ENCODE measurements at places on chromosomes 5 and 9. TPM values are rescaled to one million over a fixed set of nuclear protein-coding genes. Genes with fewer than 3 reads are reported as not detected.

The ZNF782 gene
- total RNA-seq: 5.3 TPM

The IRGM gene
- not detected for total RNA-seq

The OR1L8 gene
- not detected for total RNA-seq

The MYMK gene
- not detected for total RNA-seq

The GCNT1 gene
- total RNA-seq: 23.8 TPM

The DCTN3 gene
- total RNA-seq: 93.4 TPM

The IFNA13 gene
- total RNA-seq: not detected

DNA sequence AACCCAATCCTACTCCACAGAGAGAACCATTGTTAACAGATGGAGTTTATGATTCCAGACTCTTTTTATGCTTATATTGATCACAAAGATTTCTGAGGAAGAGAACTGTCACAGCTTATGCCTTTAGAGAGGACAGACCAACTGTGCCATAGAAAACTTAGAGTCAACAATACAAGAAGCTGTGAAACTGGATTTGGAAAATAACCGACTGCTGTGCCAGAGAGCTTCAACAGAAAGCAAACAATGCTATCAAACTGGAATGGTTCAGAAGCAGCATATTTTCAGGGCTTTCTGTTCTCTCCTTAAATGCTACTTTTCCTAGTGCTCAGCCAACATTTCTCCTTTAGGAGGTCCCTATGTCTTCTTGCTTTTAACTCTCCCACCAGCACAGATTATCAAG, 5.0 kb downstream of the DCTN4 start:
- H3K4me3 ChIP-seq: no peak overlapping the region
- H3K27me3 ChIP-seq: no peaks in the 10 kb centered on the region
- peak overlapping the region; percentile 12 for H3K27ac ChIP-seq
- peaks cover 36% of the 10 kb centered on the region for H3K36me3 ChIP-seq
- no peak for DNase-seq

- peaks cover 54% of the 10 kb centered on the region for H3K4me1 ChIP-seq
- peaks cover 22% of the 10 kb centered on the region for H3K36me3 ChIP-seq
- H3K4me3 ChIP-seq: no peak overlapping the region
Observed at GRCh38 chr5:68268101-68268851, 52.7 kb downstream of the PIK3R1 start.

GRCh38 chr5:135263022-135263668, 135.9 kb downstream of the MACROH2A1 start:
- no peak overlapping the region for H3K27ac ChIP-seq
- no peaks in the 10 kb centered on the region for H3K36me3 ChIP-seq
- no peak overlapping the region for H3K4me3 ChIP-seq
- DNase-seq: no peak
- no peaks in the 10 kb centered on the region for H3K27me3 ChIP-seq

- no peak for DNase-seq
- H3K4me3 ChIP-seq: no peak overlapping the region
- peaks cover 4% of the 10 kb centered on the region for H3K4me1 ChIP-seq
- H3K36me3 ChIP-seq: no peaks in the 10 kb centered on the region
- H3K27me3 ChIP-seq: peaks cover 4% of the 10 kb centered on the region
Observed at GRCh38 chr9:108167136-108167900, 677.7 kb upstream of the KLF4 start.

DNA sequence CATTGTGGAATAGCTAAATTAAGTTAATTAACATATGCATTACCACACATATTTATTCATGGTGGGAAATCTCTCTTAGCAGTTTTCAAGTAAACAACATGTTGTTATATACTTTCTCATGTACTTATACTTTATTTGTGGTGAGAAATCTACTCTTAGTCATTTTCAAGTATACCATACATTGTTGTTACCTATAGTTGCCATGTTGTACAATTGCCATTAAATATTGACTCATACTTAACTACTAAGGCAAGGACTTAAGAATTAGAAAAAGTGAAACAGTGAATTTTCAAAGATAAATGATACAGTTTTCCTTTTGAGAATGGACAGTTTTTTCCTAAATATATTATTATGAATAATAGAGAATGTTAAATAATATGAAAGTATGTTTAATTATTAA, 27.7 kb downstream of the UGCG start:
- no peak overlapping the region for H3K4me3 ChIP-seq
- DNase-seq: no peak
- H3K27ac ChIP-seq: no peak overlapping the region
- H3K36me3 ChIP-seq: peaks cover 25% of the 10 kb centered on the region
- H3K4me1 ChIP-seq: no peaks in the 10 kb centered on the region
- no peaks in the 10 kb centered on the region for H3K27me3 ChIP-seq

DNA sequence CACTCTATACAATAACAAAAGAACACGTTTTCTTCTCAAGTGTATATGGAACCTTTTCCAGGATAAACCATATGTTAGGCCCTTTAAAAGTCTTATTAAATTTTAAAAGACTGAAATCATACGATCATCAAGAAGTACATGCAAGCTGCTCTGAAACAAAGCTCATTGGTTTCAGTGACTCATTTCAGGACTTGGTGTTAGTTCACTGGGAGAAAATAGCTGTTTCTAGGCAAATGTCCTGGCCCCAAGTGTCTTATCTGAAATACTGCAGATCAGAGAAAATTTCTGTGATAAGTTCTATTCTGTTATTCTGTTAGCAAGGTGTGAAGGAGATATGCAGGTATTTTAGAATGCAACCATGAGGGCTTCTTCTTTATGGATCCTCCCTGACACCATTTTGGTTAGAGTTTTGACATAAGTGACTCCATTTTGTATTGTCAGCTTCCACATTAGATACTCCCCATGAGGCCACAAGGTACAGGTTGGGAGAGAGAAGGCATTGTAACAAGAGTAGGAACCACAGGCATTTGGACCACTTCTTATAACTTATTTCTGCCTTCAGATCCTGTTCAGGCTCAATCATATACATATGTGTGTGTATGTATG, 7.5 kb upstream of the CCDC180 start:
- H3K27me3 ChIP-seq: no peaks in the 10 kb centered on the region
- H3K27ac ChIP-seq: no peak overlapping the region
- no peaks in the 10 kb centered on the region for H3K4me1 ChIP-seq
- H3K36me3 ChIP-seq: peaks cover 16% of the 10 kb centered on the region
- H3K4me3 ChIP-seq: no peak overlapping the region

- no peak overlapping the region for H3K27ac ChIP-seq
- no peak for DNase-seq
- H3K4me3 ChIP-seq: no peak overlapping the region
- H3K27me3 ChIP-seq: no peaks in the 10 kb centered on the region
Observed at GRCh38 chr5:59371525-59372127, 521.9 kb downstream of the PDE4D start.

- peaks cover 20% of the 10 kb centered on the region for H3K4me1 ChIP-seq
- peaks cover 19% of the 10 kb centered on the region for H3K36me3 ChIP-seq
- peak; percentile 49 for DNase-seq
- no peak overlapping the region for H3K4me3 ChIP-seq
Observed at GRCh38 chr9:92727716-92728700, 36.6 kb downstream of the BICD2 start.

DNA sequence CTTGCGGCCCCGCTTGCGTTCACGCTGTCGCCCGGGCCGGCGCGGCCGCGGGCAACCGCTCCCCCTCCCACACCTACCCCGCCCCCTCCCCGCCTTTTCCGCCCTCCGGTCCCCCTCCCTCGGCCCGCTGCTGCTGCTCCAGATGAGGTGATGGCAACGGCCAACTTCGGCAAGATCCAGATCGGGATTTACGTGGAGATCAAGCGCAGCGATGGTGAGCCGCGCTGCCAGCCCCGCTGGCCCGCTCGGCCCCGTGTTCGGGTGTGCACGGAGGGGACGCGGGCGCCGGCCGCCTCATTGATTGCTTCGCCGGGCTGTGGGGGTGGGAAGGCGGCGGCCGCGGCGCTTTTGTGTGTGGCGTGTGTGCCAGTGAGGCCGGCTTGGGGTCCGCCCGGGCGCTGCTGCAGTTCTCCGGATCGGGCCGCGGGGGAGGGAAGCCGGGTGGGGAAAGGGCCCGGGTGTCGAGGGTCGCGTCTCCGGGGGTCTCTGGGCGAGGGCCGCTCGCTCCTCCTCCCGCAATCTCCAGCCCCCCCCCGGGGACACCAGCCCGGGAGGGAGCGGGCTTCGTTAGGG, 403 bp downstream of the KIF2A start:
- peaks cover 17% of the 10 kb centered on the region for H3K36me3 ChIP-seq
- DNase-seq: no peak
- H3K27ac ChIP-seq: peak overlapping the region; percentile 98
- no peaks in the 10 kb centered on the region for H3K27me3 ChIP-seq

Measured in type B pancreatic cell (in vitro differentiated cells).